ENCODE measurements at places on chromosomes 7 and 10.

- no peak for DNase-seq
These were observed 656.1 kb downstream of the INHBA start for GRCh38 chr7:41046776-41047175.

- peak; percentile 13 for DNase-seq
These were observed 48.6 kb upstream of the PPIF start for GRCh38 chr10:79298403-79299244.

DNA sequence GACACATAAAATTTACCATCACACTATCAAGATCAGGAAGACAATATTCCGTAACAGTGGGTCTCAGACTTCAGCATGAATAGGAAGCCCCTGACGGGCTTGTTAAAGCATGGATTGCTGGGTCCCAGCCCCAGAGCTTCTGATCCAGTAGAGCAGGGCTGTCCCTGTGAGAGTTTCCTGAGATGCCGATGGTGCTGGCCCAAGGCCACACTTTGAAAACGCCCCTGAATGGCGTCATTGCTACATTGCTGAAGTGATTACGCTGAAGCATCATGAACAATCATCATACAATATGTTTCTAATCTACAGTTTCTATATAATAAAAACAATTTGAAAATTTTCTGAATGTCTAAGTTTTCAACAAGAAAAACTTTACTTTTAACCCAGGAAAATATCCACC, 38.0 kb upstream of the TMEM72 start:
- no peak for DNase-seq

- no peak for DNase-seq
These were observed 63.2 kb upstream of the KLF6 start for GRCh38 chr10:3848005-3848774.

DNA sequence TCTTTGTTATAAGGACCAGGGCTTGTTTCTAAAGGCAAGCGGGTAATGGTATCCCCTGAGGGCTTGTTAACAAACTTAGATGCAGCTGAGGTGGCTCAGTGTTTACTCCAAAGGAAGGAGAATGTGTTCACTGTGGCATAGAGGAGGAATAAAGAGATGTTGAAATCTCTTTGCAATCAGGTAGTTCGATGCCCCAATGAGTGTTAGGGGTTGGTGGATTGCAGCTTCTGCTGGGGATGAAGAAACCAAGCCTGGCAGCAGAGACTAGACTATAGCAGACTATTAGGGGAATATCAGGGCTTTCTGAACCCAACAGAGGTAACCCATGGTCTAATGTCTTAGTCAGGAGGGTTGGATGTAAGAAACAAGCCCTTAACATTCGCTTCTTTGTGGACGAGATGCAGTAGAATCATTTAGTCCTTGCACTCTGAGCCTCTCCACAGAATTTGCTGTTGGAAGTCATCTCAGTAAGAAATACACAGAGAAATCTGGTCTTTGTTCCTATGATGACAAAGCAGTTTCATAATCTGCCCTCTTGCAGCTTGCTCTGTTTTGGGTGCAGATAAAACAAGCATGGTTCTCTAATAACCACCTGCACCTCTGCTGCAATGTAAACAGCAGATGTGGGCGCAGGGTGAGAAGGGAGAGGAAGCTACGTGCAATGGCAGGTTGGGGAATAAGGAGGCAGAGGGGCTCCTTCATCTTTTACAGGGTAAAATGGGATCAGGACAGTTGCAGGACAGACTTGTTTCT, 108.6 kb downstream of the NRF1 start:
- peak; percentile 83 for DNase-seq

GRCh38 chr7:19964246-19964645, 190.8 kb upstream of the TMEM196 start:
- no peak for DNase-seq

DNA sequence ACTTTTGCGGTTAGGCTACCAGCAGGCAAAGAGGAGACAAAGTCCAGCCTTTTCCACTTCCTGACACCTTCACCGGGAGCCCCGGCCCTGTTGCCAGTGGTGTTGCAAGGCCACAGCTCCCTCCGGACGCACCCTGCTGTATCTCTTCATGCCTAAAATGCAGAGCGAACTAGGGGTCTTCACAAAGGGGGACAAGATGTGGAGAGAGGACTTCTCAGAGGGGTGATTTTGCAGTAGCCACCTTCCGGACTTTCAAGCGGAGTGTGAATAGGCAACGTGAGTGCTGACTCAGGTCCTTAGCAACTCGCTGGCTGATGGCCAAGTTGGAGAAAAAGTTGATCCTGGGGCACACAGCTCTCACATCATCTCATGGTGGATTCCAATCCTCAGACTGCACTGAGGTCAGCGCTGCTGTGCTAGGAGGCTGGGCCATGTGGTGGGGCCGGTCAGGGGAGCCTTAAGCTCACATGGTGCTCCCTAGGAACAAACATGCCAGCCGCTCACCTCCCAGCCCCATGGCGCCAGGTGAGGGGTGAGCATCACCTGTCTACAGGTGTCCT, 166.3 kb downstream of the LCOR start:
- DNase-seq, result no peak

GRCh38 chr10:73073627-73074026, 23.0 kb downstream of the P4HA1 start:
- no peak for DNase-seq

Measured in OCI-M1 (cell line).